ENCODE measurements at places on chromosomes 6 and 20.

DNA sequence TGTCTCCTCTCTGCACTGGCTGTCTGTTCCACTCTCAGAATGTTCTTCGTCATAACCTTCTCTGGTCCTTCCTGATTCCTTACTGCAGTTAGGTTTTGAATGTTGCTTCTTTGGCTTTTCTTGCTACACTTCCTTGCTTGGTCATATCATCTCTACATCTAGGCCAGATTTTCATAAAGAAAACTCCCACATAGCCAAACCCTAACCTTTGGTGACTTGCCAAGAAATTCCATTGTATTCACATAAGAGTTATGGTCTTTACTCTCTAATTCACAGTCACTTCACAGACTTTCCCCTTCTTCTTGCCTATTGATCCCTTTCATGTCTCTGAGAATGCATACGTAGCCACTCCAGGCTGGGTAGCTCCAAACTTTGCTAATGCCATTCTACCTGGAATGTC, 41.9 kb upstream of the SIM1 start:
- DNase-seq = no peak

- no peak for DNase-seq
These were observed 88.7 kb downstream of the ARHGAP18 start for GRCh38 chr6:129621252-129621651.

- no peak for DNase-seq
These were observed 79.2 kb upstream of the PHACTR2 start for GRCh38 chr6:143598466-143599080.

DNA sequence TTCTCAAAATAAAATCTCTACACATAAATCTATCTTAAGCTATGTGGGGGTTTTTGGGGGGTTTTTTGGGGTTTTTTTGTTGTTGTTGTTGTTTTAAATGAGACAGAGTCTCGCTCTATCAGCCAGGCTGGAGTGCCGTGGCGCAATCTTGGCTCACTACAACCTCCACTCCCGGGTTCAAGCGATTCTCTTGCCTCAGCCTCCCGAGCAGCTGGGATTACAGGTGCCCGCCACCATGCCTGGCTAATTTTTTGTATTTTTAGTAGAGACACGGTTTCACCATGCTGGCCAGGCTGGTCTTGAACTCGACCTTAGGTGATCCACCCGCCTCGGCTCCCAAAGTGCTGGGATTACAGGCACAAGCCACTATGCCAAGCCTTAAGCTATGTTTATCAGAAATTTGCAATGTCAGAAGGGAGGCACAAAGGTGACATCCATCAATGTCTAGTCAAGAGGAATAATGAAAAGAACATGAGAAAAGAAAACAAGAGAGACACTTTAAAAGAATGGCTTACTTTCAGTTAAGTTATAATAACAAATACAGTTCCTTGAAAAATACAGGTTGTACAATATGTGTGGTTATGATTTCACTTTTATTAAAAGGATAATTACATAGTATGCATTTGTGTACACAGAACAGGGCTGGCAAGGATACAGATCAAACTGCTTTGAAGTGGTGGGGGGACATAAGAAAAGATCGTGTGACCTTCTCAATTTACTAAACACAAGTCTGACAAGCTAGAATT, 28.6 kb downstream of the SLC23A2 start:
- DNase-seq = no peak

DNA sequence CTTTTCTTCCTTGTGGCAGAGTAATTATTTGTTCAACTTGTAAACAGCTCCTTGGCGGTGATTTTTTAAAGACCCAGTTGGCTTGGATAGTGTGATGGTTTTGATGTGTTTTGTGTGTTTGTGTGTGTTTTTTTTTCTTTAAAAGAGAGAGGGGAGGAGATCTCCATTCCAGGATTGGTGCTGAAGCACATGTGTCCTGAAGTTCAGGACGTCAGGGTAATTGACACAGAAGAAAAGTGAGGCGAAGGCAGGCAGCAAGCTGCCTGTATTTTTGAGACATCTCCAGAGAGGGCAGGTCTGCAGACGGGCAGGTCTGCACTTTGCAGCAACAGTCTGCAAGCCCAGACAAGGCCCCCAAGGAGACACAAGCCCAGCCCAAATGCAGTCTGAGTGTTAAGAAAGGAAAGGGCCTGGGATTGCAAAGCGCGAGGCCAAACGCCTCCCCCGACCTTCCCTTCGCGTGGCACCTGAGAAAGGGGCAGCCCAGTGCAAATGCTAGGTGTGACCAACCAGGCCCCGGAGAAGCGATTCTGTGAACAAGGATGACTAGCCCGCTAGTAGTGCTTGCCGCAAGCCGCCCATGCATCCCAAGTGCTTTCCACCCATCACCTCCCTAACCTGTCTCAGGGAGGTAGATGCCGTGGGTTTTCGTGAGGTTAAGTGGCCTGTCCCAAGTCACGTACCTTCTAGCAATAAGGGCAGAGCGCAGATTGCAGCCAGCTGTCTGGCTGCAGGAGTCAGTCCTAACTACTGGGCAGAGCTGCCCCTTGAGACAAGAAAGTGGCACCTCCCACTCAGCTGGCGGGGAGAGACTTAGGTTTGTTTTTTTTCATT, 230.5 kb downstream of the ZMYND8 start:
- no peak for DNase-seq

DNA sequence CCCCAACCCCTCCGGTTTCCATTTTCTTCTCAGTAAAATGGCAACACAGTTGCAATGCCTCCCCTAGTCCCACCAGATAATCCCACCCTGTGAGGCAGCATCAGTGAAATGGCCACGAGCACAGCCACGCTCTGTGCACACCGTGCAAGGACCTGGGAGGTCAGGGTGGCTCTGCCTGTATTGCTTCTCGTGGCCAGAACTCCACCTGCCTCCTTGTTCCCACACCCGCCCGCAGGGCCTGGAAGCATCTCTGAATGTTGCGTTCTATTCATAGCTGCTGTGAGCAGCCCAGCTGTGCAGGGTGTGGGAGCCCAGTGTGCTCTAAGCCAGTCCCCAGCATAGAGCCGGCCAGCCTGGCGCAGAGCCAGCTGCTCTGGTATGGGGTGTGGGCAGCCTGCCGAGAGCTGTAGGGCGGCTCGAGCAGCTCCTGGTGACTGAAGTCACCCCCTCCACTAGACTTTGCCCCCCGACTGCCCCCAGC, 161.1 kb downstream of the DLL1 start:
- DNase-seq = no peak

- DNase-seq = no peak
These were observed 111.7 kb downstream of the NOL4L start for GRCh38 chr20:32473231-32474008.

DNA sequence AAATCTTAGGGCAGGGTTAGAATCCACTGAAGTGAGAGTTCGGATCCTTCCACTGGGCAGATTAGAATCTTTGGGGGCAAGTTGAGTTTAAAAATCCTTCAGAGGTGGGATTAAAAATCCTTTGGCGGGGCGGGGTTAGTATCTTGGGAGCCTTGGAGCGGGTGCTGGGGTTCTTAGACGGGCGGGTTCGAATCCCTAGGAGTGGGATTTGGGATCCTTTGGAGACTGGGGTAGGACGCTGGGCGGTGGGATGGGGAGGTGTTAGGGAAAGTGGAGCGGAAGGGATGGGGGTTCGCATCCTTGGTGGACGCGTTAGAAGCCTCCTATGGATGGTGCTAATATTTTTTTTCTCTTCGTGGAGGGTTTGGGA, 337 bp upstream of the HCK start:
- no peak for DNase-seq

DNA sequence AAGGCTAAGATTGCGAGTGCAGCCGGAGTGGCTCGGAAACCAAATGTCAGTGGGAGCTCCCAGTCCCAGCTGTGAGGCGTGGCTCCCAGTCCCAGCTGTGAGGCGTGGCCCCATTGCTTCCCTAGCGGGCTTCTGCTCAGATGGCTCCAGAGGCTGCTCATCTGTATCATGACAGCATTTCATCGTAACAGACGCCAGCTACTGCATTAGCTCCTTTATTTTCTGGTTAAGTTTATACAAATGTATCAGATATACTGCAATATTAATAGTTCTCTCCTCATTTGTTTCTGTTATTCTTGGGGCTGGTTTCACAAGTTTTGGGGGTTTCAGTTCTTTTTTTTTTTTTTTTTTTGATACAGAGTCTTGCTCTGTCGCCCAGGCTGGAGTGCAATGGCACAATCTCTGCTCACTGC, 34.7 kb upstream of the TBXT start:
- DNase-seq = no peak

DNA sequence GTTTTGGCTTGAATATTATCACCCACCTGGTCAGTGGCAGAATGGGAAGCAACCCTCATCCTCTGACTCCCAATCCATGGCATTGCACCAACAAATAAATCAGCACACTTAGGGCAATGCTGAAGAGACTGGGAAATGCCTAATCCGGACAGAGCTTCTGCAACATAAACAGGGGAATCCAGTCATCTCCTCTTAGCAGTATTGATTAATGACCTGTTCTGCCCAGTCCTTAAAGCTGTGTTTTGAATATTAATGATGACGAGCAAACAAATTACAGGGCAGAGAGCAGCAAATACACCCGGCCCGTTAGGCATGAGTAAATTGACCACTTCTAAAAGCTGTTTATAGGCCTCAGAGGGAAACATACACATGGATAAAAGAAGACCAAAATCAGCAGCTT, 77.0 kb upstream of the B3GAT2 start:
- no peak for DNase-seq

- DNase-seq = no peak
These were observed 109.8 kb downstream of the CHD6 start for GRCh38 chr20:41508335-41508734.

- DNase-seq = no peak
These were observed 192.4 kb downstream of the CD83 start for GRCh38 chr6:14309951-14310445.

GRCh38 chr6:44156494-44157151, 2.0 kb upstream of the CAPN11 start:
- DNase-seq = no peak

DNA sequence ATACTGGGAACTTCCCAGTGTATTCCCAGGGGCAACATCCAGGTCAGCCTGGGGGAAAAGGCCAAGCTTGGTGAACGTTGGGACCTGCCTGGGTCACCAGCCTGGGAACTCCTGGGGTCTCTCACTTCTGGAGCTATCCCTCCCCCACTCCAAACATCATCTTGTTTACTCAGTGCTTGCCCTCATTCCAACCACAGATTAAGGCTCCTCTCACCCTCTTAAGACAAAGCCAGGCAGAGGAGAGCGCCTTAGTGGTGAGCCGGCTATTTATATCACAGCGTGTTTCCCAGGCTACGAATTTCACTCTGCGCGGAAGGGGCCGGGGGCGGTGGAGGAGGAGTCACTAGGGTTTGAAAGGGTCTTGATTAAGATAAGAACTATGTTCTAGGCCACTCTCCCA, 12.1 kb downstream of the PRPH2 start:
- no peak for DNase-seq

DNA sequence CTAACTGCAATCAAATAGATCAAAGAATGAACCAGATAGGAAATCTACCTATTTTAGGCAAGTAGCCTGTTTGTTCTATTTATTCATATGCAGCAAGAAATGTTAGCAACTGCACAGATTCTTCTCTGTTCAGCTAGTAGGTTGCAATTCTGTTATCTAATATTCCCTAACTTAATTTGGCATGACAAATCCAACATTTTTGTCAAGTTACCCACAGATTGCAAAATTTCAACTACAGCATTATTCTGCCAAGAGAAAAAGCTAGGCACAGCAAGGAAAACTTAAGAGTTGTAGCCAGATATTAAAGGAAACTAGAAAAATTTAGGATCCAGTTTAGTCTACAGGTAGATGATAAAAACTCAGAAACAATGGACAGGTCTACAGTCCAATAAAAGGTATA, 104.4 kb upstream of the SYNCRIP start:
- DNase-seq = no peak

GRCh38 chr20:19827818-19828217, 69.8 kb downstream of the RIN2 start:
- DNase-seq = no peak

- no peak for DNase-seq
These were observed 106.1 kb downstream of the TNFAIP3 start for GRCh38 chr6:137973201-137973600.

DNA sequence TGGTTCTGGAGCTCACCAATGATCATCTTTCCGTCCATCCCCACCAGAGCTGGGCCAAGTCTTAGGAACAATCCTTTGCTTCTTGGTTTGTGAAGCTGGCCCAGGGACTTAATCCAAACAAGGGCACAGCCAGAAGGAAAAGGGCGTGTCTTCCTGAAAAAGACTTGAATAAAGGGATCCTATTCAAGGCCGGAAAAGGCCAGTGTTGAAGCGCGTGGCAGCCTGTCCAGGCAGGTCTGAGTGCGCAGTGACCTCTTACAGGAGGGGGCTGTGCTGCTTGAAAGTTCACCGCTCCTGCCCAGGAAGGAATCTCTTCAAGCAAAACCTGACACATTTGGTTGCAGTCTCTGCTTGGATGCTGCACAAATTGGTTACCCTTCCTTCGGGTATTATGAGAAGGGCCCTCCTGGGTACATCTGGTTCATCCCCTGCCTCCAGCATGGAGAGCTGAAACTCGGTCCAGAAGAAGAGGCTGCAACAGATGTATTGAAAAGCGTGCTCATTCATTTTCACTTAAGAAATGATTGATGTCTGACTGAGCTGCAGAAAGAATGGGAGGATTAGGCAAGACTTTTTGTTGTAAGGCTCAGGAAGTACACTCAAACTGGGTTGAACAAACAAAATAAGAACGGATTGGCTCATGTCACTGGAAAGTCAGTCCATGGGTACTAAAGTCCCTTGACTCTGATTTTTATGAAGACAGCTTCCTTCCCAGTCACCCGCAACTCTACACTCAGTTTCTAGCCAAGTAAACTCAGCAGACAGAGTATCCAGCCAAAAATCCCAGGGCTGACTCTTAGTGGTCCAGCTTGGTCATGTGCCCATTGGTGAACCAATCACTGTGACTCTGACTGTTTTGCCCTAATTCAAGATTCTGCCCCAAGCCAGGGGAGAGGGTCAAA, 136.3 kb downstream of the TFAP2C start:
- no peak for DNase-seq

Data from T follicular helper cell (primary cell).